ENCODE measurements at places on chromosomes 13 and 19. TPM values are rescaled to one million over a fixed set of nuclear protein-coding genes. Genes with fewer than 3 reads are reported as not detected.

ZNF442 gene
- total RNA-seq, result 1.7 TPM

XRCC1 gene
- 31.6 TPM for total RNA-seq

ZNF493 gene
- total RNA-seq, result 12.8 TPM

TLE2 gene
- total RNA-seq, result 6.3 TPM

EMP3 gene
- total RNA-seq, result 166 TPM

ZNF132 gene
- 3.3 TPM for total RNA-seq

SLITRK1 gene
- total RNA-seq, result not detected

ZNF415 gene
- total RNA-seq, result 3.3 TPM

PSG5 gene
- not detected for total RNA-seq

LHB gene
- total RNA-seq, result 0.39 TPM

ERCC2 gene
- total RNA-seq, result 27.5 TPM

APOC1 gene
- total RNA-seq, result 2.9 TPM

ZNF225 gene
- 3.1 TPM for total RNA-seq

CPB2 gene
- not detected for total RNA-seq

MAMSTR gene
- 0.70 TPM for total RNA-seq

PLEKHF1 gene
- 25.4 TPM for total RNA-seq

IL12RB1 gene
- total RNA-seq, result 17.2 TPM

ZIC5 gene
- total RNA-seq, result not detected

FFAR3 gene
- total RNA-seq, result 2.4 TPM

CAMSAP3 gene
- 0.58 TPM for total RNA-seq

CRLF1 gene
- total RNA-seq, result not detected

MBNL2 gene
- 16.7 TPM for total RNA-seq

ZNF430 gene
- 17.1 TPM for total RNA-seq

SIGLEC10 gene
- total RNA-seq, result 0.65 TPM

ACER1 gene
- not detected for total RNA-seq

C1QTNF9B gene
- not detected for total RNA-seq

PEX11G gene
- total RNA-seq, result 0.51 TPM

CEACAM7 gene
- total RNA-seq, result not detected

SDHAF1 gene
- 19.2 TPM for total RNA-seq

FSTL3 gene
- total RNA-seq, result 10.1 TPM

ADAMTS10 gene
- total RNA-seq, result 5.0 TPM

KIR3DL2 gene
- 1.3 TPM for total RNA-seq

ATP4A gene
- not detected for total RNA-seq

LILRB1 gene
- total RNA-seq, result not detected

OR7D4 gene
- not detected for total RNA-seq

NCAN gene
- total RNA-seq, result not detected

GAS6 gene
- total RNA-seq, result 0.54 TPM

NAPA gene
- total RNA-seq, result 54.2 TPM
